ENCODE measurements at places on chromosomes 7 and 10.

- no peak for DNase-seq
Observed at GRCh38 chr7:143285470-143285778, 666 bp downstream of the TMEM139 start.

DNA sequence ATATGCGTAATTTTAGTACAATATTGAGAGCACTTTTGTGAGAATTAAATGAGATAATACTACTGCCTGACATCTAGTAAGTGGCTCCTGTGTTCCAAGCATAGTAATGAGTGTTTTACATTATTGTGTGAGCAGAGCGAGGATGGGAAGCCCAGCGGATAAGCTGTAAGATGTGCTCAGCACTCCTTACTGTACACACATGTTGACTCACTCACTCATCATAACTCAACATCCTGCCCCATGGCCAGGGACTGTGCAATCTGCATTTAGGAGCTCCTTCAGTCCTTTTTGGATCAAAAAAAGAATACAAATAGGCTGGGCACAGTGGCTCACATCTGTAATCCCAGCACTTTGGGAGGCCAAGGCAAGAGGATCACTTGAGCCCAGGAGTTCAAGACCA lies 72.9 kb upstream of the NEBL start:
- no peak for DNase-seq

GRCh38 chr7:4973728-4974198 lies 14.8 kb upstream of the MMD2 start:
- no peak for DNase-seq

GRCh38 chr7:82017334-82017943 lies 247.6 kb upstream of the HGF start:
- no peak for DNase-seq

DNA sequence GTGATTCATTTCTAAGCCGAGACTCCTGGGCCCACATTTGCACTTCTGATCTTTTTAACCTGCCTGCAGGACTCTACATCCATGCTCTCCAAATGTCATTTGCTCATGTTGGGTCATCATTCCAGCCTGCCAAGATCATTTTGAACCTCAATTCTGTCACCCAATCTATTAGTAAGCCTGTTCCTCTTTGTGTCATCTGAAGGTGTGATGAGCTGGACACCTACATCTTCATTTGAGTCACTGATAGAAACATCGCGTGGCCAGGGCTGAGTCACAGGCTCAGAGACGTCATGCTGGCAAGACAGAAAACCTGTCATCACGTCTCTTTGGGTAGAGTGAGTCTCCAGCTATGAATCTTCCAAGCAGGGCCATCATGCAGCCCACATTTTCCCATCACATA lies 65.3 kb upstream of the SLF2 start:
- no peak for DNase-seq

DNA sequence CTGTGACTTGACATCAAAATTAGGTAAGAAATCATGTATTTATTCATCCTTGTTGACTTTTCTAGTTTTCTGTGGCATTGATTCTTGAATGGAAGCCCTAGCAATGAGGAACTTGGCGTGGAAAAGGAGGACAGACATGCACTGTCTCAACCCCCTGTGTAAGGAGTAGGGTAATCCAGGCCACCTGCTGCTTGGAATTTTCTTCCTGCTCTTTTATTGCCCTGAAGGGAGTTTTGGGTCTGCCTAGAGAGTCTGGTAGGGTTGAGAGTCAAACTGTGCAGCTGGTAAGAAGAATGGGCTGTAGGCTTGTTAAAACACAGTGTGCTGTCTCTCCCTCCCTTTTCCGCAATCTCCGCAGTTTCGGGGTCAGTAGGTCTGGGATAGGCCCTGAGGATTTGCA lies 19.7 kb downstream of the ZNF32 start:
- DNase-seq = no peak

DNA sequence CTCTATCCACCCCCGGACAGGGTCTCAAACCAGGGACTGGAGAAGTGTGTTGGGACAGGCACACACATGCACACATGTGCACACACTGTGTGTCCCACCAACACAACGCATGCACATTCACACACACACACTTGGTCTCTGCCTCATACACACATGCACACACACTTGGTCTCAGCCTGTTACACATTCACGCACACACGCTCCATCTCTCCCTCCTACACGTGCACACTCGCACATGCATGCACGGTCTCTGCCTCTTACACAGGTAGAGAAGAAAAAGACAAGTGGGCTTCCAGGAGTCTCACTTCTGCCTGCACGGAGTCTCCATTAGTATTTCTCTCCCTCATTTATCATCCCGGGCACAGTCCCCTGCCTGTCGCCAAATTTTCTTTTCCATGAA lies 171.2 kb downstream of the EBF3 start:
- no peak for DNase-seq

GRCh38 chr7:144477348-144477747 lies 73.9 kb upstream of the NOBOX start:
- DNase-seq = no peak

DNA sequence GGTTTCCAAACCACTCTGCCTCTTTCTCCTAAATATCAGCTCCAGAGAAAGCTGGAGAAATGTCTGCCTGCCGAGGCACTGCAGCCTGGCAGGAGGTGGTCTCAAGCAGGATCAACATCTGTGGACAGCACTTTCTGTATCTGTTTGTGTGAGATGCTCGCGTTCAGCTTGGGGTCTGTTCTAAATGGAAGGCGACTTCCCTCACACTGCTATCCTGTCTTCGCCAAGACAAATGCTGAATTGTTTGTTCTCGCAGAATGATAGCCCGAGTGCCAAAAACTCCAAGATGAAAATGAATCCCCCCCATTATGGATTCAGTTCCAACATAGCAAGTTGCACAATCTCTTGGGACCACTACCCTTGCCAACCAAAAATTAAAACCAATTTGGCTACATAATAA lies 72.2 kb upstream of the PALS2 start:
- DNase-seq = no peak

DNA sequence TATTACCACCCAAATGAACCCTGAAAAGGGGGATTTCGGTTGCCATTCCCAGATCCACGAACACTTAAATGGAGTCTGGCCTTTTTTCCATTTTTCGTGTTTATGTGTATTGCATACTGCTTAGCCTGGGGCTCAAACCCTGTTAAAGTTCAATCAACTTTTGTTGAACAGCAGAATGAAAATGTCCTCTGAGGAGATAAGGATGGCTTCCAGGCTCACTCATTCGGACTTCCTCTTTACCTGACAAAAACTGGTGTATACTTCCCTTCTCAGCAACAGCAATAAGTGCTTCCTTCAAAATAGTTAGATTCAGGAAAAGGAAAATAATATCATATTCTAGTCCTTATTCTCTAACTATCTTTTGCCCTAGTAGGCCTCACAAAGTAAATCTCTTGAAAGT lies 61.1 kb upstream of the ARID5B start:
- no peak for DNase-seq

GRCh38 chr10:52383088-52383487 lies 69.0 kb downstream of the DKK1 start:
- no peak for DNase-seq

DNA sequence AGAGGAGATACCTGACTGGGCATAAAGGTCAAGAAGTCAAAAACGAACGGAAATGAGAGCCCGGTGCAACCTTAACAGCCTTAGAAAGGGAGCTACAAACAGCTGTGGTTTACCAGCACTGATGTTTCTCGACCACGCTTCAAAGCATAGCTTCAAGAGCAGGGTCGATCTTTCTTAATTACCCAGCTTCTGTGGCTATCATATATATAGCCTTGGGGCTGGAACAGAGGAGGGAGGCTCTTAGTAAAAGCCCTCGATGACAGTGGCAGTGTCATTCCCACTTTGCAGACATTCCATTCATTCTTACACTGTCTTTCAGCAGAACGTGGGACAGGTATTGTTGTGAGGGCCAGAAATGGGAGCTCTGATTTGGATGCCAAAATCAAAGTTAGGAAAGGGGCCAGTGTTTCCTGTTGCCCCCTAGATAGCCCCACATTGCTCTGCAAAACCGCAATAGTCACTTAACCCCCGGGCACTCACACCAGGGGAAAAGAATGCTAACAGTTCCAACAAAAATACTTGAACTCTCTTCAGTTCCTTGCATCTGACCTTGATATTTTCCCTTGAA lies 141.5 kb downstream of the MTPAP start:
- no peak for DNase-seq

GRCh38 chr7:158494643-158495042 lies 93.0 kb downstream of the PTPRN2 start:
- no peak for DNase-seq

DNA sequence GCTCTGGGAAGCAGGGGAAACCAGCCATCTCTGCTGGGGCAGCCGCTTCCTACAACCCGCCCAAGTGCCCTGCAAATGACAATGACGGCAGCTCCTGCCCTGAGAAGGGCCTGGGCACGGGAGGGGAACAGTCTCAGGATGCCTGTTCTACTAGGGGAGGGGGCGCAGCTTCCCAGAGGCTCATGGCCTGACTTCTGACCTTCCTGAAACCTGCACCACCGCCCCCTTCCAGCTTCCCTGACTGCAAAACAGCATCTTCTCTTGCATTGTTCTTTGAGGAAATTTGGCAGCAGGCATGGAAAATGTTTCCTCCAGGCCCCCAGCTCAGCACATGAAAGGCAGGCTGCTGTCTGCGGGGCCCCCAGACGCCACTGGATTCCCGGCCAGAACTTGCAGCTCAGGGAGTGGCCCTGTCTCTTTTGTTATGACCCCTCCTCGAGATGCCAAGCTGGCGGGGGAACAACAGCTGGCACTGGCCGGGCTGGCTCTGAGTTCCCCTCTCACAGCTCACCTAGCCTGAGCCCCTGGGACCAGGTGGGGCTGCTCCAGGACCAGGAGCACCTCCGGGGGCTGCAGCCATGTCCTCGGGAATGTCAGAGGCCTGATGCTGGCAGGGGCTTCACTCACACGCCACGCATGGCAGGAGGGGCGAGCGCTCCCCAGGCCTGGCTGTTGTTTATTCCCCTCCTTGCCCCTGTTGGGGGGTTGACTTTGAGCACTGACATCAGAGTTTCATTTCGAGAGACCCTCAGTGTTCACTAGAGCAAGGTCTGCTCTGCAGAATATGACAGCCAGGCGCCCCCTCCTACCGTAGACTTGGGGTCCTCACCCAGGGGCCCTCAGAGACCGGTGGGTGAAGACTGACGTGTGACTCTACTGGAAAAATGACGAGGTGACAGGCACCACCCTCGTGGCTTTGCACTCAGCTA lies 62.7 kb downstream of the CALML3 start:
- DNase-seq = no peak

- DNase-seq = no peak
Observed at GRCh38 chr7:51229620-51230323, 86.8 kb downstream of the COBL start.

DNA sequence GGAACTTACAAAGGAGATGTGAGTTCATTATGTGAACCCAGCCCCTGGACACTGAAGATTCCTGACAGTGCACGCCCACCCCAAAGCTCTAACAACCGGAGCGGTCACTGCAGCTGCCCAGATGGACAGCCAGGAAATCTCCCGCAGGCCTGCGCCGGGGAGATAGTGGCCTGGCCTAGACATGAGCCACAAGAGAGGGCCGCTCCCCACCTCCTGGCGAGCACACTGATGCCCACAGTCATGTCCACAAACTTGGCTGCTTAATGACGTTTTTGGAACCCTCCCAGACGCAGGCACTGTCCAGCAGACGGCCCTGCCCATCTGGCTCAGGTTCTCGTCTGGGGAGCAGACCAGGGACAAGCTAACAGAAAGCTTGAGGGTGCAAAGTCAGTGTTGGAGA lies 34.2 kb downstream of the TCERG1L start:
- no peak for DNase-seq

- DNase-seq = no peak
Observed at GRCh38 chr10:123485341-123485960, 180.7 kb upstream of the GPR26 start.

GRCh38 chr10:128614802-128615553 lies 488.8 kb upstream of the MKI67 start:
- no peak for DNase-seq

- DNase-seq = no peak
Observed at GRCh38 chr10:48577158-48577557, 27.7 kb downstream of the ARHGAP22 start.

- no peak for DNase-seq
Observed at GRCh38 chr10:9878383-9878782, 1139.3 kb upstream of the CELF2 start.

DNA sequence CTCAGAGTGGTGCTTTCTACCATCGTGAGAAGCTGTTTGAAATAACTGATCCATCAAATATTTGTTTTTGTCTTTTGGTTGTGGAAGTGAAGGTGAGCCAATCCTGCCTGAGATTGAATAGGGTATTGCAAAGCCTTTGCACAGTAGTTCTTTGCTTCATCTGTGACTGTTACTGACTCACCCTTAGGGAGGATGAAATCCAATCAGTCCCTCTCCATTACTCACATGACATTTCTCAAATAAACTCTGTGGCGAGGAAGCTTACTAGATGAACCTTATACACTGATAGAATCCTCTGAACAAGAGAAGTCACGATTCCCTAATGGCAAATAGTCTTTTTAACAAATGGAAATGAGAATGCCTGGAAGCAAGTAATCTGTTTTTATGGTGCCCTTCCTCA lies 31.9 kb downstream of the HEPACAM2 start:
- DNase-seq = no peak

GRCh38 chr7:70693321-70693685 lies 438.6 kb upstream of the GALNT17 start:
- no peak for DNase-seq
